IMR-90 (cell line): ENCODE measurements at places on chromosomes 5 and 9.

GRCh38 chr5:52808316-52808901, 20.7 kb downstream of the ITGA1 start:
- peak; percentile 29 for DNase-seq

- no peak for DNase-seq
Measured at GRCh38 chr5:10124287-10124686, 125.4 kb downstream of the ATPSCKMT start.

GRCh38 chr9:129938291-129938979, 103.2 kb downstream of the USP20 start:
- peak; percentile 84 for DNase-seq

GRCh38 chr5:180525399-180525798, 31.2 kb downstream of the CNOT6 start:
- DNase-seq = no peak

DNA sequence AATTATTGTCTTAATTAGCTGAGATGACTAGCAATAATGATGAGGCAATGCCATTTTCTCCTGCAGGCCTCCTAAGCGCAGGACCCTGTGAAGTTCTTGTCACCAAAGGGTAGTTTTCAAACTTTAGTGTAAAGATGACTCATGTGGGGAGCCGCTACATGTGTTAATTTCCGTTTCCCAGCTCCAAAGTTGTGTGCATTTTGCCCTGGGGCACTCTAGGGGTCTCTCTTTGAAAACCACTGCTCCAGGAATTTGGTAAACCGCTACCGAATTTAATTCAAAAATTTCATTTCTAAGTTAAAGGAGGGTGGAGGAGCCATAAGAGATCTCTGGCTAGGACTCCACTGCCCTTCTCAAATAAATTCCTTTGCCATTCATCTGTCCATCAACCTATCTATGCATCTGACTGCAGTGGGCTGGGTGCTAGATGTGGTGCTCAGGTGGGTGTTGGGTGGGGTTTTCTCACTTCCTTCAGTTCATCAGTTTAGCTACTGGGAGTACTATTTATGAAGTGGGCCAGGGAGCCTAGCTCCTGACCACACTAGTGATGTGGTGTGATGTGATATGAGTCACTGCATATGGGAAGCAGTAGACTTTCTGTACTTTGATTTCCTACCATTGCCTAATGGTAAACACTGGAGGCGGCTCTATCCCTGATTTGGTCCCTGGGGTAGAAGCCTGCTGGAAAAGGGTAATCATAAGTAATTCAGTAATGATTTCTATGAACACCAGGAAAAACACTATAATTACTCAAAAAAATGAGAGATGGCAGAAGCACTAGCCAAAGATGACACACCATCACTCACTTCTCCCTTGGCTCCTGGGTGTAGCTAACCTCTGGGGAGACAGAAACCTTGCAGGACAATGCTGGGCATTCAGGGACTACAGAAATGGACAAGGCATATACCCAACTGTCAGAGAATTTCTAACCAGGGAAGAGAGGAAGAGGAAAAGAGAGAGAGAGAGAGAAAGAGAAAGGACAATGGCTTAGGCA, 4.0 kb upstream of the ZSWIM6 start:
- peak; percentile 95 for DNase-seq

DNA sequence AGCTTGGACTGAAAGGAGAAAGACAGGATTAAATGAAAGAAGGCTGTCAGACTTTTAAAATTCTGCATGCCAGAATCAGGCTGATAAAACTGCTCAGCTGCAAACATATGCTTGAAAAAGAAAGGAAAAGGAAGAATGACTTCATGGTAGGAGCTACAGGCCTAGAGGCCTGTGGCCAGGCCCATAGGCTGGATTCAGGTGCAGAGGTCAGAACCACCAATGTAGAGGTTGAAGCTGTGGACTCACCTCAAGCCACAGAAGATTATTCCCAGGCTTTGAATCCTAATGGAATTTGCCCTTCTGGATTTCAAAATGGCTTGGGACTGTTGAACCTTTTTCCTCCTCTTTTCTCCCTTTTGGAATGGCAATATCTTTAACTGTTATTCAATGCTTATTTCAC, 47.7 kb downstream of the TMEM38B start:
- no peak for DNase-seq

DNA sequence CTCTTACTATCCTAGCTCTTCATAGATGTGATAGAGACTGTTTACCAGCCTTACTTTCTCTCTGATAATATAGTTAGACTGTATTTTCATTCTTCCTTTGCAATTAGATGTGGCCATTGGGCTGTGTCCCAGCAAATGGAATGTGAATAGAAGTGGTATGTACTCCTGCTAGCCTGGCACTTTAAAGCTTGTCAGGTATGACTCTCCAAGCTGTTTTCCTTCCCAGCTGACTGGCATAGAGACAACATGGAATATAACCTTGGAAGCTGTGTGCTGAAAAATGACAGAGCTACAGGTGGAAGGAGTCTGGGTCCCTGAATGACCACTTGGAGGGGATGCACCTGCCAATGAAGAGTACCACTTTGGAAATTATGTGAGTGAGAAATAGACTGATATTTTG, 116.2 kb downstream of the DIRAS2 start:
- no peak for DNase-seq
